ENCODE measurements at places on chromosomes 4 and X. TPM values are rescaled to one million over a fixed set of nuclear protein-coding genes. Genes with fewer than 3 reads are reported as not detected.

USP46 gene
- total RNA-seq, result 86.7 TPM

SSX4B gene
- not detected for total RNA-seq

HHIP gene
- total RNA-seq, result 0.31 TPM

AMTN gene
- total RNA-seq, result not detected

ALAS2 gene
- total RNA-seq, result 32.0 TPM

CSAG2 gene
- not detected for total RNA-seq

MCF2 gene
- total RNA-seq, result 12.9 TPM

POU4F2 gene
- not detected for total RNA-seq

GPRASP1 gene
- total RNA-seq, result 32.6 TPM

GYPA gene
- 5.8 TPM for total RNA-seq

OTUD6A gene
- total RNA-seq, result not detected

MAGEH1 gene
- 115 TPM for total RNA-seq

CXCL1 gene
- 2.0 TPM for total RNA-seq

NPY2R gene
- total RNA-seq, result 1.2 TPM

PCDH10 gene
- 43.8 TPM for total RNA-seq

S100P gene
- total RNA-seq, result 1.6 TPM

TMPRSS11F gene
- total RNA-seq, result not detected

CFP gene
- 0.62 TPM for total RNA-seq

SEPTIN6 gene
- 43.0 TPM for total RNA-seq

GYPE gene
- total RNA-seq, result 0.31 TPM

AMELX gene
- not detected for total RNA-seq

CSN1S1 gene
- total RNA-seq, result not detected

AADAT gene
- 18.6 TPM for total RNA-seq

ARMCX4 gene
- total RNA-seq, result 14.5 TPM

CXCL8 gene
- total RNA-seq, result 5.1 TPM

NAP1L5 gene
- total RNA-seq, result 36.2 TPM

NAA11 gene
- not detected for total RNA-seq

SMR3B gene
- not detected for total RNA-seq

TFE3 gene
- total RNA-seq, result 8.1 TPM

CYTL1 gene
- 0.94 TPM for total RNA-seq

AKAP4 gene
- total RNA-seq, result not detected

TLR7 gene
- 1.2 TPM for total RNA-seq

ZNF185 gene
- 2.3 TPM for total RNA-seq

ARL9 gene
- total RNA-seq, result 3.4 TPM

FBXL5 gene
- total RNA-seq, result 229 TPM

TMSB15C gene
- total RNA-seq, result 43.8 TPM

MMRN1 gene
- total RNA-seq, result 2.5 TPM

CCKAR gene
- total RNA-seq, result not detected

FAM47E gene
- 3.9 TPM for total RNA-seq

CXXC4 gene
- total RNA-seq, result 128 TPM

SNCA gene
- 96.4 TPM for total RNA-seq

IL2 gene
- total RNA-seq, result not detected

STIM2 gene
- 25.9 TPM for total RNA-seq

TBC1D9 gene
- total RNA-seq, result 54.0 TPM

CLDN2 gene
- total RNA-seq, result not detected

DDIT4L gene
- total RNA-seq, result 0.16 TPM

MAGEE1 gene
- total RNA-seq, result 12.6 TPM

RHOH gene
- 0.94 TPM for total RNA-seq

DCAF8L2 gene
- not detected for total RNA-seq

GABRQ gene
- total RNA-seq, result 0.47 TPM

MXRA5 gene
- total RNA-seq, result 1.7 TPM

PTTG2 gene
- total RNA-seq, result not detected

CLGN gene
- 3.4 TPM for total RNA-seq

CC2D2A gene
- 19.8 TPM for total RNA-seq

NIPAL1 gene
- total RNA-seq, result 0.94 TPM

TMEM31 gene
- not detected for total RNA-seq

LPAR4 gene
- total RNA-seq, result 5.5 TPM

MAP3K15 gene
- total RNA-seq, result 1.4 TPM

FGF5 gene
- 1.6 TPM for total RNA-seq

WDFY3 gene
- 208 TPM for total RNA-seq

Data from occipital lobe (tissue), 3 donors.